Stimulated activated CD4-positive, alpha-beta T cell treated with anti-CD3 and anti-CD28 coated beads, Interleukin-1b, Interleukin-23, amount 100 ng/mL, for 24 hours (primary cell): ENCODE measurements at places on chromosomes 7 and 10.
A peak's percentile ranks its signal among the peaks of the same experiment; 100 is the strongest.

GRCh38 chr7:1358376-1359050, 100.8 kb downstream of the MICALL2 start:
- no peak for DNase-seq

DNA sequence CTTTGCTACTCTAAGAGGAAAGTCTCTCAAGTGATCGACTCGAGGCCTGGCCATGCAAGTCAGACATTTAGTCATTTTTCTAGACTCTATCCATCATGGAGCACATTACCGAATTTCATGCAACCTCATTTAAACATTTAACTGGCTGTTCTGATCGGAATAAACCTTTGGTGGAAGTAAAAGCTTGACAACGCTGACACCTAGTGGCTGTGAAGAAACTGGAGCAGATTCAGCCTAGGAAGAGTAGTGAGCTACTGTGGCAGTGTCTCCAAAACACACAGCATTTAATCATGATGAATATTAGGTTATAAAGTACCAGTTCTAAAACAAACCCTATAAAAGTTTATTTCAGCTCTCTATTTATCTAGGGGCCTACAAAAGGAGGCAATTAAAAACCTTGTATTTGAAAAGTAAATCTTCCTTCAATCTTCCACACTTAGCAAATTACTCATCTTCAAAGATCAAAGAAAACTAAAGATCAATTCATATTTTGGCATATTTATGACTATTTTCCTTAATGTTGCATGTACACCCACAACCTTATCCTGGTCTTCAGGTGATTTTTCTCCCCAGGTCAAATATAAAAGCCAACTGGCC, 175.0 kb downstream of the CTNNA3 start:
- DNase-seq = peak; percentile 8

- DNase-seq = no peak
These were observed 37.1 kb upstream of the DKK1 start for GRCh38 chr10:52276986-52277385.

DNA sequence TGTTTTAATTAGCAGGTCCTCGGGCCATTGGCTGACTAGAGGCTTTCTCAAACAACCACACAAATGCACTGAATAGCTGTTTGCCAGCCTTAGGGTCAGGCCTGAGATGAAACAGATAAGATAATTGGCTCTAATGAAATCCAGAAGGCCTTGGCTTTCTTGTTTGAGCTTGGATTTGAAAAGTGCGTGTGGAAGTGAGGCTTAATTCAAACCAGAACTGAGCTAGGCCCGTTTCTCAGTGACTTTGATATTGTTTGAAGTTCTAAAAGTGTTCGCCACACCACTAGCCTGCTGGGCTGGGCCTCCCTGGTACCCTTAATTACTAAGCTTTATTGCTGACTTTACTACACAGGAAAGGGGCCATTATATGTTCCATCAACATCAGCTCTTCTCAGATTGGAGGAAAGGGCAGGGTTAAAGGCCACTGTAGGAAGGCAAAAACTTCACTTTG, 270.6 kb downstream of the TWIST1 start:
- DNase-seq = no peak

GRCh38 chr7:77205706-77206105, 6.1 kb upstream of the FGL2 start:
- no peak for DNase-seq

GRCh38 chr7:34747867-34748727, 90.1 kb downstream of the NPSR1 start:
- no peak for DNase-seq
